ENCODE measurements at places on chromosomes 7 and 10.

GRCh38 chr10:34281661-34282582, 533.2 kb downstream of the PARD3 start:
- DNase-seq = no peak

GRCh38 chr7:40354711-40355110, 219.9 kb downstream of the SUGCT start:
- DNase-seq = no peak

- no peak for DNase-seq
Measured at GRCh38 chr10:21961847-21962246, 41.7 kb downstream of the DNAJC1 start.

- DNase-seq = no peak
Measured at GRCh38 chr10:62692085-62692484, 112.4 kb upstream of the ADO start.

DNA sequence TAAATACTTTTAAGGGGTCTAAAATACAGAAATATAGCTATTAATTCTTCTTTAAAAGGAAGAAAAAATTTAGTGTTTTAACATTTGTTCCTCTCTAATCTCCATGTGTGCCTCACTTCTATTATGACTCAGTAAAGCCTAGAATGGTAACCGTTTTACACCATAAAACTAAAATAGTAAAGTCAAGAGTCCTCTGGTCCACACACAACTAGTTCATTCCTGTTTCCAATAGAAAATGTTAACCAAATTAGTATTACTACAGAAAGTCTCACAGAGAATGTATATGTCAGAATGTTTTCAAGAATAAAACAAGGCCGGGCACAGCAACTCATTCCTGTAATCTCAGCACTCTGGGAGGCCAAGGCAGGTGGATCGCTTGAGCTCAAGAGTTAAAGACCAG, 55.8 kb downstream of the CNOT4 start:
- DNase-seq = no peak

DNA sequence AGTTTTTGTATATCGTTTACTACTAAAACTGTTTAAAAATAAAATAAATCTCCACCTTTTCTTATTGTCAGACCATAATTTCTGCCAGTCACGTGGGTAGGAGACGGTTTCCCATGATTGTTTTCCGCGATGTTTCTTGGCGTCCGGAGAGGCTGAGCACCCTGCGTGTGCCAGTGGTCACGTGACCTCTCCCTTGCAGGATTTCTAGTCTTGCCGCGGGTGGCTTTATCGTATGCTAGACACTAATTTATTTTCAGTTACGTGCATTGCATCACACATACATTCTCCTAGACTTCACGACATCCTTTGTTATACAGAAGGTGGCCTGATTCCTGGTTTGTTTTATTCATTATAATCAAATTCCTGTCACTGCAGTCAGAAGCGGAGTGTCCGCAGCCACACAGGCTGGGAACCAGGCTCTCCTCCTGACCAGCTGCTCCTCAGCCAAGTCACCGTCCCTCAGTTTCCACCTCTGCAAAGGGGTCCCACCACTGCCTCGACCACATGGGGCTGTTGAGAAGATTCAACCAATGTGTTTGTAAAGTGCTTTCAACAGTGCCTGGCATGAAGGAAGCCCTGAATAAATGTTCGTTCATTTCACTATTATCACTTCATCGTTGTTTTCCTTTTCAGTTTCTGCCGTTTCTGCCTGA, 203.2 kb upstream of the PPP2R2D start:
- no peak for DNase-seq

DNA sequence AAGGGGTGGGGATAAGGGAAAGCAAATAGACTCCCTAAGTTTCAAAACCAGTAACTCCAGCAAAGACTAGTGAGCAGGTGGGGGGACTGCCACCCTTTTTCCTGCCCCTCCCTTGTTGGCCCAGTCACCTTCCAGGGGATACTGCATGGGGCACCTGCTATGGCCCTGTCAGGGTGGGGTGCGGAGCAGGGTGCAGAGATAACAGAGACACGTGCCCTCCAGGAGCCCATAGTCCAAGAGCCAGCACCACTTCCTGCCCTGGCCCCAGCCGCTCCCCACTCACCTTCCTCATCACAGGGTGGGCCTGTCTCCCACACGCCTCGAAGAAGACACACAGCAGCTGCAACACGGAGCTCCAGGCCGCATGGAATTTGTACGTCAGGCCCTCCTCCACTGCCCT, 20.6 kb downstream of the RRP12 start:
- DNase-seq = no peak
